Stimulated activated naive B cell treated with anti-CD40 and anti-IgM and Interleukin-4, amounts not matched to agents 10 μg/mL and 1 μg/mL and 100 μg/mL, for 72 hours (primary cell): ENCODE measurements at places on chromosomes 4 and X.

DNA sequence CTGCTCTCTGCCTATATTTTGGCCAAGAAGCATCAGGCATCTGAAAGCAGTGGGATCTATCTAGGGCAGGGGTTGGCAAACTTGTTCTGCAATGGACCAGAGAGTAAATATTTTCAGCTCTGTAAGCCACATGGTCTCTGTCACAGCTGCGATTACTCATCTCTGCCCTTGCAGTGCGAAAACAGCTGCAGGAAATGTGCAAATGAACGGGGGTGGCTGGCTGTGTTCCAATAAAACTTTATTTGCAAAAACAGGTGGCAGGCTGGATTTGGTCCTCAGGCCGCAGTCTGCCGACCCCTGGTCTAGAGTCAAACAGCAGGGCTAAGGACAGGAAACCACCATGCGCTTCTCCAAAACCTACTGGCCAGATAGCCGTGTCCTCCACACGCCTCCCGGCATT lies 48.6 kb downstream of the ACOX3 start:
- peaks cover 29% of the 10 kb centered on the region for H3K36me3 ChIP-seq
- no peak overlapping the region for H3K4me3 ChIP-seq
- peak overlapping the region; percentile 25 for H3K27ac ChIP-seq
- DNase-seq, result no peak
- H3K4me1 ChIP-seq, result no peaks in the 10 kb centered on the region

- H3K4me3 ChIP-seq, result no peak overlapping the region
- no peaks in the 10 kb centered on the region for H3K36me3 ChIP-seq
- H3K27ac ChIP-seq, result no peak overlapping the region
- no peak for DNase-seq
These were observed 55.3 kb downstream of the PALLD start for GRCh38 chr4:168551945-168552695.

DNA sequence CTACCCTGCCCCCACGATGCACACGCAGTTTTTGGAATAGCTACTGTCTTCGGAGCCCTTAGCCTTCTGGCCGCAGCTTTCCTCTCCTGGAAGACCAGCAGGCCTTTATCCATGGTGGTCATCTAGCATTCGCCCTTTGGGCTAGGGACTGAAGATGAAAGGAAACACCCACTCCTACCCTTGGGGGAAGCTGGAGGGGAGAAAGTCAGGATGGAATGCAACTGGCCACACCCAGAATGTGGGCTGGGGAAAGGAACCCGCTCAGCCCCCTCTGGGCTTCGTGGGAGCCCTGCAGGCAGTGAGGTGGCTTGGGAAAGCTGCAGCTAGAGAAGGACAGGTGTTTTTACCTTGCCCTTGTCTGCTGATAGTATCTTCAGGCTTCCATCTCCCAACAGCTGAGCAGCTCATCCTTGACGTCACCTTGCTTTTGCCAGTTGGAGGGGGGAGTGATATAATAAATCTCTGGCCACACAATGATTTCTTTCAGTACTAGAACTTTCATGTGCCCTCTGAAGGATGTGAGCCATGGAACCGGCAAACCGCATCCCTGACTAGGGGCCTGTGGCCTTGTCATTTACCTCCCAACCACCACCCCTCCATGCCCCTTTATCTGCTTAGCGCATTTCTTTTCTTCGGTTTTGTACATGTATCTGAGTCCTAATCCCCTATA lies 59.0 kb downstream of the ELF4 start:
- no peaks in the 10 kb centered on the region for H3K27me3 ChIP-seq
- no peak for DNase-seq
- no peak overlapping the region for H3K4me3 ChIP-seq
- no peak overlapping the region for H3K27ac ChIP-seq

DNA sequence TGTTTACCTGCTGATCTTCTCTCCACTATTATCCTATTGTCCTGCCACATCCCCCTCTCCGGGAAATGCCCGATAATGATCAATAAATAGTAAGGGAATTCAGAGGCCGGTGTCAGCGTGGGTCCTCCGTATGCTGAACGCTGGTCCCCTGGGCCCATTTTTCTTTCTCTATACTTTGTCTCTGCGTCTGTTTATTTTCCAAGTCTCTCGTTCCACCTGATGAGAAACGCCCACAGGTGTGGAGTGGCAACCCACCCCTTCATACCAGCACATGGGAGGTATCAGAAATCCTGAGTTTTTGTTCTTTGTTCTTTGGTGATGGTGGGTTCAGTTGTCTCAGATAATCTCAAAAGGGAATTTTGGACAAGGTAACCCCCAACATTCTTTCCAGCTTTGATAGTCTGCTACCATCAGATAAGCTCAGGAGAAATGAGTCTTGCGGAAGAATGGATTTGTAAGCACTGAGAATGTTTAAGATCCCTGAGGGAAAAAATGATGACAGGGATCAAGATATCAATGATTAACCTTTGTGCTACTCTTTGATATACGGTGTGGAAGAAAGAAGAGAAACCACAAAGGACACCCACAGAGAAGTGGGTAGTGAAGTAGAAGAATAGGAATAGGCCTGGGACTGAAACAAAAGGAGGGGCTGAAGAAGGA lies 117.9 kb downstream of the CEP44 start:
- H3K4me3 ChIP-seq, result no peak overlapping the region
- H3K27ac ChIP-seq, result no peak overlapping the region
- H3K4me1 ChIP-seq, result no peaks in the 10 kb centered on the region
- no peaks in the 10 kb centered on the region for H3K27me3 ChIP-seq
- no peak for DNase-seq
- no peaks in the 10 kb centered on the region for H3K36me3 ChIP-seq

DNA sequence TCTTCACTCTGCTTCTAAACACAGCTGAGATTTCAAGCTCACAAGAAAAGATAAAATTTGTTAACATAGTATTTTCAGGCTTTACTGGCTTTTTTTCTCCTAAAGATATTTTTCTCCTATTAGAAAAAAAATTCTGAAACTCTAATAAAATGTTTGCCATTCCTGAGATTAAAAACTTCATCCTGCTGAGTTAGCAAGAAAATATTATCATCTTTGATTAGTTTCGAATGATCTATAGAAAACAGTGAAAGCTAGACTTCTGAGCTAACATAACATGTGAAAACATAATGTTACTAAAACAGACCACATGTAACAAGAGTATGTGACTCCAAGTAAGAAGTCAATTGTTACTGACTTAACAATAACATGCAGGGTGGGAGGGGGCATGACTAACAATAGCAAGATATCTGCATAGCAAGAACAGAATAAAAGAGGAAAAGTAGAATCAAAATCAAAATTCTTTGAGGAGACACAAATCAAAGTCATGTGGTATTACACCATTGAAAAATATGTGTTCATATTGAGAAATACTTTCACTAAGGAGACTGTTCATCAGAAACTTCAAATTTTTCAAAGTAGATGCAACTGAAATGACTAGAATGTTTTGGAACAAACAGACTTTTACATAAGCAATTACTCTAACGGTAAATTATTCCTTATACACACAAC lies 14.5 kb downstream of the TBCK start:
- H3K27ac ChIP-seq, result no peak overlapping the region
- H3K4me1 ChIP-seq, result peaks cover 18% of the 10 kb centered on the region
- peaks cover 48% of the 10 kb centered on the region for H3K36me3 ChIP-seq
- no peak for DNase-seq

GRCh38 chrX:104351173-104351769 lies 96.5 kb upstream of the ESX1 start:
- peaks cover 7% of the 10 kb centered on the region for H3K27me3 ChIP-seq
- no peak overlapping the region for H3K4me3 ChIP-seq
- H3K4me1 ChIP-seq, result no peaks in the 10 kb centered on the region
- no peak for DNase-seq
- H3K27ac ChIP-seq, result no peak overlapping the region
- no peaks in the 10 kb centered on the region for H3K36me3 ChIP-seq

DNA sequence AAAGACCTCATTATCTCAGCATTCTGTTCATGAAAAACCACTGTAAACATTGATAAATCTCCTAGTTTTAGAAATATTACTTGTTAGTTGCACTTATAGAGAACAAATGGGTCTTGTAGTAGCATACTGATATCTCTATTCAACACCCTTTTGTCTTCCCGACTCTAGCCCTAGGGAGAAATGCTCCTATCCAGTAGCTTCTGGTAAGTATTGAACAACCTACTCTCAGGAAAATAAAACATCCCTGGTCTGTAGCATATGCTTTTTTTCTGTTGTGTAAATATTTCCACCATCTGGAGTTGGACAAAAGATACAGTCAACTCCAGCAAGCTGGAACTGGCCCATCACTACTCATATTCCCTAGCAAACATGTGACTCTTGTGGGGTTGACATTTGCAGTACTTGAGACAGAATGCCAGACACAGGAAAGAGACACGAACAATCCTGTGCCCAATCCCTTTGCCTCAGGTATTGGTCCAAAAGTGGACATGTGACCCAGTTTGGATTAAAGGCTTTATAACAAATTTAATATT lies 188.2 kb downstream of the GC start:
- no peaks in the 10 kb centered on the region for H3K36me3 ChIP-seq
- no peak overlapping the region for H3K4me3 ChIP-seq
- no peaks in the 10 kb centered on the region for H3K27me3 ChIP-seq
- DNase-seq, result no peak
- no peaks in the 10 kb centered on the region for H3K4me1 ChIP-seq
- H3K27ac ChIP-seq, result no peak overlapping the region

- peaks cover 15% of the 10 kb centered on the region for H3K27me3 ChIP-seq
- DNase-seq, result no peak
- no peak overlapping the region for H3K27ac ChIP-seq
- no peak overlapping the region for H3K4me3 ChIP-seq
- no peaks in the 10 kb centered on the region for H3K4me1 ChIP-seq
- no peaks in the 10 kb centered on the region for H3K36me3 ChIP-seq
These were observed 17.4 kb upstream of the PACRGL start for GRCh38 chr4:20682853-20683252.

GRCh38 chr4:8542776-8543525 lies 37.2 kb upstream of the GPR78 start:
- no peaks in the 10 kb centered on the region for H3K36me3 ChIP-seq
- no peak overlapping the region for H3K4me3 ChIP-seq
- no peaks in the 10 kb centered on the region for H3K4me1 ChIP-seq

GRCh38 chr4:23516716-23517115 lies 373.1 kb downstream of the PPARGC1A start:
- H3K4me3 ChIP-seq, result no peak overlapping the region
- H3K4me1 ChIP-seq, result no peaks in the 10 kb centered on the region
- H3K27ac ChIP-seq, result no peak overlapping the region

- no peak overlapping the region for H3K4me3 ChIP-seq
- no peaks in the 10 kb centered on the region for H3K36me3 ChIP-seq
- peaks cover 17% of the 10 kb centered on the region for H3K27me3 ChIP-seq
- no peak overlapping the region for H3K27ac ChIP-seq
These were observed 34.2 kb downstream of the PLAC1 start for GRCh38 chrX:134624046-134624430.

GRCh38 chr4:10093801-10094552 lies 22.6 kb downstream of the WDR1 start:
- peaks cover 74% of the 10 kb centered on the region for H3K36me3 ChIP-seq
- H3K27me3 ChIP-seq, result no peaks in the 10 kb centered on the region
- H3K4me1 ChIP-seq, result peaks cover 75% of the 10 kb centered on the region
- peak overlapping the region; percentile 35 for H3K4me3 ChIP-seq

DNA sequence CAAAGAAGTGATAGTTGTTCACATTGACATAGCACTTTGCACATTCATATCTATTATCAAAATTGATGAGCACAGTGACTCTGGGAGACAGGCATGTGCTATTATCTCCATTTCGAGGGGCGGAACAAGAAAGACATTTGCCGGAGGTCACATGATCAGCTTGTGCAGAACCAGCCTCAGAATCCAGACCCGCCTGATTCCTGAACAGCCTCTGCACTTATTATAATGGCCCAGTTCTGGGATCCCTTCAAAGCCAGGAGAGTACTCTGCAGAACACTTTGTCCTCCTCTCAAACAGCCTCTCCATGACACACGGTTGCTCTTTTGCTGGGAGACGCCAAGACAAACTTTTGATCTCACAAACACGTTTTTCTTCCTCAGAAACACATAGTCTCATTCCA lies 48.4 kb downstream of the RWDD4 start:
- no peak for DNase-seq
- no peak overlapping the region for H3K4me3 ChIP-seq
- peaks cover 7% of the 10 kb centered on the region for H3K27me3 ChIP-seq
- no peaks in the 10 kb centered on the region for H3K36me3 ChIP-seq
- H3K4me1 ChIP-seq, result no peaks in the 10 kb centered on the region

DNA sequence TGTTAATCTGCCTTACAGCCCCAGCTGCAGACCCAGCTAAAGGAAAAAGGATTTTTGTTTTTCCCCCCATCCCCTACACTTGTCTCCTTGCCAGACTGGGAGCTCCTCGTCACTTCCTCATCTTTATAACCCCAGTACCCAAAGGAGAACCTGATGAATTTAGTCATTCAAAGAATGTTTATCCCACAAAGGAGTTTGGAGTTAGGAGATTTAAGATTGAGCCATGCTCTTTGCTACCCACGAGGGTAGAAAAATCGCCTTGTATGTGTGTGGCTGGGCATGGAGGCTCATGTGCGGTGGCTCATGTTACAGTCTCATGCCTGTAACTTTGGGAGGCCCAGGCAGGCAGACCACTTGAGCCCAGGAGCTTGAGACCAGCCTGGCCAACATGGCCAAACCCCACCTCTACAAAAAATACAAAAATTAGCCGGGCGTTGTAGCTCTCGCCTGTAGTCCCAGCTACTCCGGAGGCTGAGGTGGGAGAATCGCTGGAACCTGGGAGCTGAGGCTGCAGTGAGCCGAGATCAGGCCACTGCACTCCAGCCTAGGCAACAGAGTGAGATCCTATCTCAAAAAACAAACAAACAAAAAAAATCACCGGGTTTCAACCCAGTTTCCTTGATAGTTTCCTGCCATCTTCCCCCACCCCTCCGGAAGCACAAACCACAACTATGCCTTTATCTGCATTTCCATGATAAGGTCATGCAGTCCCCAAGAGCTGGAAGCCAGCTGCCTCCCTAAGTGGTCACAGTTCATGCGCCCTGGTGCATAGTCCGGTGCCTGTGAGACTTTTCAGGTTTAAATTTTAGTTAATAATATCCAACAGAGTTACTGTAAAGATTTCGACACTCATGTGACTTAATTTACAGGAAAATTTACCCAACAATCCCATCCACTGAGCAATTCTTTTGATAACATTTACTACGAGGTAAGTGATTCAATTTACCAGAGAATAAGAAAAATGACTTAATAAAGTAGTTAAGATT lies 1.5 kb downstream of the CFAP97 start:
- H3K36me3 ChIP-seq, result peaks cover 16% of the 10 kb centered on the region
- peaks cover 24% of the 10 kb centered on the region for H3K4me1 ChIP-seq
- peak overlapping the region; percentile 96 for H3K4me3 ChIP-seq
- H3K27me3 ChIP-seq, result no peaks in the 10 kb centered on the region
- peak overlapping the region; percentile 99 for H3K27ac ChIP-seq

GRCh38 chr4:54657185-54657550 lies 589 bp upstream of the KIT start:
- H3K4me1 ChIP-seq, result peaks cover 38% of the 10 kb centered on the region
- no peak overlapping the region for H3K27ac ChIP-seq
- H3K27me3 ChIP-seq, result peaks cover 56% of the 10 kb centered on the region
- peaks cover 2% of the 10 kb centered on the region for H3K36me3 ChIP-seq

GRCh38 chr4:83248486-83248885 lies 36.1 kb downstream of the COQ2 start:
- H3K27me3 ChIP-seq, result no peaks in the 10 kb centered on the region
- no peak for DNase-seq
- no peak overlapping the region for H3K4me3 ChIP-seq
- peaks cover 8% of the 10 kb centered on the region for H3K36me3 ChIP-seq

- H3K4me1 ChIP-seq, result peaks cover 1% of the 10 kb centered on the region
- no peak for DNase-seq
- no peaks in the 10 kb centered on the region for H3K27me3 ChIP-seq
- no peak overlapping the region for H3K4me3 ChIP-seq
- H3K36me3 ChIP-seq, result no peaks in the 10 kb centered on the region
These were observed 241.9 kb downstream of the ANTXR2 start for GRCh38 chr4:79831119-79831528.
